Tibial nerve (tissue), 4 donors: ENCODE measurements at places on chromosomes 11 and 22.
A peak's percentile ranks its signal among the peaks of the same experiment; 100 is the strongest.

DNA sequence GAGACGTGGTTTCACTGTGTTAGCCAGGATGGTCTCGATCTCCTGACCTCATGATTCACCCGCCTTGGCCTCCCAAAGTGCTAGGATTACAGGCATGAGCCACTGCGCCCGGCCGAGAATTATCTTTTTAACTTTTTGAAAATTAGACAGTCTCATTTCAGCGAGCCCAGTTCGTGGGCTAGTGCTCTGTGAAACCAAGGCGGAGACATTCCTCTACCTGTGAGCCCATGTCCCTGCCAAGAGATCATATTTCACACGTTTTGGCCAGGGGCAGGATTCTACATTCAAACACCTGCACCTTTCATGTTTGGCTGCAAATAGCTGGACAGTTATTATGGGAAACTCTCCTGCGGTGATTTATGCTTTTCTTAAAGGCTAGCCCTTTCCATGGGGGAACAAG is 60.3 kb downstream of the IRAG1 start:
- H3K27me3 ChIP-seq = no peaks in the 10 kb centered on the region
- peaks cover 3% of the 10 kb centered on the region for H3K4me1 ChIP-seq
- H3K36me3 ChIP-seq = no peaks in the 10 kb centered on the region
- no peak overlapping the region for H3K27ac ChIP-seq

DNA sequence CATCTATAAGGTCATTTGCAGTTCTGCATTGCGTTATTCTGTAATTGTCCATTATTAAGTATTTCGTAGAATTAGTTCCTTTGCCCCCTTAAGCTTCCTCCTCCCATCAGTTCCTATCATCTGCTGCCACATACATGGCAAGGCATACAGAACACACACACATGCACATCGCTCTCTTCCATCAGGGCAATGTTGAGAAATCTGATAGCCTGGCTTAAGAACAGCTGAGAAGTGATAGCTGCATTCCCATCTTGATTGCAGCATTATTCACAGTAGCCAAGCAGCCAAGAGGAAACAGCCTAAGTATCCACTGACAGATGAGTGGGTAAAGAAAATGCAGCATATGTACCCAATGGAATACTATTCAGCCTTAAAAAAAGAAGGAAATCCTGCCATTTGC is 186.8 kb upstream of the CADM1 start:
- no peak for DNase-seq
- H3K36me3 ChIP-seq = no peaks in the 10 kb centered on the region
- no peak overlapping the region for H3K27ac ChIP-seq
- H3K27me3 ChIP-seq = peaks cover 4% of the 10 kb centered on the region

GRCh38 chr11:17280494-17281127 is 4.1 kb downstream of the NUCB2 start:
- H3K4me3 ChIP-seq = no peak overlapping the region
- no peak overlapping the region for H3K27ac ChIP-seq
- no peaks in the 10 kb centered on the region for H3K36me3 ChIP-seq
- DNase-seq = no peak

- no peaks in the 10 kb centered on the region for H3K36me3 ChIP-seq
- no peak for DNase-seq
- no peaks in the 10 kb centered on the region for H3K27me3 ChIP-seq
- no peak overlapping the region for H3K27ac ChIP-seq
- H3K4me3 ChIP-seq = no peak overlapping the region
- no peaks in the 10 kb centered on the region for H3K4me1 ChIP-seq
Measured at GRCh38 chr11:121887569-121887968, 228.4 kb downstream of the BLID start.

DNA sequence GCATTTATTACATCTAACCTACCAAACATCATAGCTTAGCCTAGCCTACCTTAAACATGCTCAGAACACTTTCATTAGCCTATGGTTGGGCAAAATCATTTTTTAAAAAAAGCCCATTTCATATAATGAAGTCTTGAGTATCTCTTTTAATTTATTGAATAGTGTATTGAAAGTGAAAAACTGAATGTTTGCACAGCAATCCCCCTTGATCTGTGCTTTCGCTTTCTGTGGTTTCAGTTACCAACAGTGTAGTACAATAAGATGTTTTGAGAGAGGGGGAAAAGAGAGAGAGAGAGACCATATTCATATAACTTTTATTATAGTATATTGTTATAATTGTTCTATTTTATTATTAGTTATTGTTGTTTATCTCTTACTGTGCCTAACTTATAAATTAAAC is 8.4 kb upstream of the MAP6 start:
- H3K27ac ChIP-seq = no peak overlapping the region
- no peaks in the 10 kb centered on the region for H3K4me1 ChIP-seq
- no peaks in the 10 kb centered on the region for H3K36me3 ChIP-seq
- H3K27me3 ChIP-seq = no peaks in the 10 kb centered on the region
- no peak for DNase-seq

DNA sequence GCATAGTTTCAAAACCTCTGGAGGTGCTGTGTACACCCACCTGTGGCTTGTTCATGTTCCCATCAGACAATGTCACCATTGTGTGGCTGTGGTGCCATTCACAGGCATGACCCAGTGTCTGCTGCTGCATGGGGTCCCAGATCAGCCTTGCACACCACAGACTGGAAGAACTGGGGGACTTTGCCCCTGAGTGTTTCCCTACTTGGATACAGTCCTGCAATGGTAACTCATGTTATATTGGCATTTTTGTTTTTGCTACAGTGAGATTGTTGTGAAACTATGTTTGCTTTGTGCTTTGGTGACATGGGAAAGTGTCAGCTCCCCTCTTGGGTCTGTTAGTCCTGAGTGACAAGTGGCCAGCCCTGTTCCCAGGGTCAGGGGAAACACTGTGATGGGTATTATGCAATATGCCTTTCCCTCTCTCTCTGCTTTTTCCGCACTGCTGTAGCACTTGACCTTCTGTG is 108.8 kb downstream of the NAV2 start:
- no peak overlapping the region for H3K27ac ChIP-seq
- H3K36me3 ChIP-seq = no peaks in the 10 kb centered on the region
- H3K4me1 ChIP-seq = peaks cover 13% of the 10 kb centered on the region

DNA sequence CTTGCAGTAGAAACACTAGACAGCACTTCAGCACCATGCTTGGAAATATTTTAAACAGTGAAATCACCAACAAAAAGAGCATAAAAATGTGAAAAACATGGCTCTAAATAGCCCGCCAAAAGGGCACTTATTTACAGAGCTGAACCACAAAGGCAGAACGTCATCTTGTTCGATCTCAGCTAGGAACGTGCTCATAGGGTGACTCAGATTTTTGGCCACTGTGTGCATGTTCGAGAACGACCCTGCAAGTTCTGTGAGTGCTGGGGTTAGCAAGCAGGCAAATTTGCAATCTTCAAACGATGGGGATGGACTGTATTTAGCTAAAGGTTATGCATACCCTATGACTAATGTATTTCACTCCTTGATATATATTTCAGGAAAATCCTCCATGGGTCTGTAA is 30.6 kb downstream of the OR2AT4 start:
- H3K27ac ChIP-seq = no peak overlapping the region
- no peaks in the 10 kb centered on the region for H3K36me3 ChIP-seq
- no peak overlapping the region for H3K4me3 ChIP-seq
- no peaks in the 10 kb centered on the region for H3K4me1 ChIP-seq

- no peaks in the 10 kb centered on the region for H3K27me3 ChIP-seq
- no peaks in the 10 kb centered on the region for H3K36me3 ChIP-seq
- DNase-seq = no peak
Measured at GRCh38 chr11:1766719-1767398, 3.1 kb upstream of the CTSD start.

- no peak overlapping the region for H3K27ac ChIP-seq
- no peaks in the 10 kb centered on the region for H3K4me1 ChIP-seq
- no peaks in the 10 kb centered on the region for H3K27me3 ChIP-seq
- no peak for DNase-seq
- no peaks in the 10 kb centered on the region for H3K36me3 ChIP-seq
- no peak overlapping the region for H3K4me3 ChIP-seq
Measured at GRCh38 chr22:17451316-17451715, 82.1 kb downstream of the CECR2 start.

- no peak overlapping the region for H3K4me3 ChIP-seq
- no peaks in the 10 kb centered on the region for H3K4me1 ChIP-seq
- DNase-seq = no peak
- H3K27ac ChIP-seq = no peak overlapping the region
- H3K27me3 ChIP-seq = no peaks in the 10 kb centered on the region
Measured at GRCh38 chr11:45062974-45063635, 83.3 kb upstream of the PRDM11 start.

DNA sequence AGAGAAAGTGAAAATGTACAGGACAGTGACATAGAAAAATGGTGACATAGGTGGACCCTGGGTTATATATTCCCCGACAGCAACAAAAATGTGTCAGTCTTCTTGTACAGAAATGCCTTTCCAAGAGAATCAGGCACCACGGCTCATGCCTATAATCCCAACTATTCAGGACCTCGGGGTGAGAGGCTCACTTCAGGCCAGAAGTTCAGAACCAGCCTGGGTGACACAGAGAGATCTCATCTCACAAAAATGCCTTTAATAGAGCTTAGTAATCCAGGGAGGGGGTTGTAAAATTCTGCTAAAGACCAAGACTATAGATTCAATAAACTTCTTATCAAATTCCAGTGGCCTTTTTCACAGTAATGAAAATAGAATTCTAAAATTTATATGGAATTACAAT is 10.7 kb downstream of the ZNF195 start:
- DNase-seq = no peak
- no peaks in the 10 kb centered on the region for H3K4me1 ChIP-seq
- no peak overlapping the region for H3K4me3 ChIP-seq
- peaks cover 95% of the 10 kb centered on the region for H3K36me3 ChIP-seq

DNA sequence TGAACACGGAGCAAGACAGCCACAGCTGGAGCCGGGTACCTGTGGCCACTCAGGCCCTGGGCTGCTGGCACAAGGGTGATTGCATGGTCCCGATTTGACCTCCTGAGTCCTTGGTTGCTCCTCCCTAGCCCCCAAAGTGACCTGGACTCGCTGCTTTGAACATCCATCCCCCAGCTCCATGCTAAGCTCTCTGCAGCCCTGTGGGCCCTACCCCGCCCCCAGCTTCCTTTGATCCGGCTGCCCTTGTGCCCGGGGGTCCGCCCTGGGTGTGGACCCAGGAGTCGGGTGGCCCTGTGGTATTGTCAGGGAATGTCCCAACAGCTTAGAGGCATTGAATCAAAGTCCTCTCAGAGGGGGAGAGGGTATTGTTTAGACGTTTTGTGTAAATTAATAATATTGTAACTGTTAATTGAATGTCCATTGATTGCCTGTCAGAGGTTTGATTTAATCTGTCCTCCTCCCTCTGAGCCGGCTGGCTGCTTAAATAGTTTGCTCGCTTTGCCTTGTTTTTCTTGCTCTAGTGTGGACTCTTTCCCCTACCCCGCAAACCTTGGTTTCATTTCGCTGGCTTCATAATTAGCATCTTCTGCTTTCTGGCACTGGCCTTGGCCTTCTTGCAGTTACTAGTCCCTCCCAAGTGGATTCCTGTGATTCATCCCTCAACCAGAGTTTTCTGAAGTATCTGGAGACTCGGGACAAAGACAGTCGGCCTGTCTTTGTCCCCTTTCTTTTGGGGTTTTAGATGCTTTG is 20.7 kb downstream of the GRIK4 start:
- no peak overlapping the region for H3K27ac ChIP-seq
- no peaks in the 10 kb centered on the region for H3K4me1 ChIP-seq
- H3K27me3 ChIP-seq = no peaks in the 10 kb centered on the region

DNA sequence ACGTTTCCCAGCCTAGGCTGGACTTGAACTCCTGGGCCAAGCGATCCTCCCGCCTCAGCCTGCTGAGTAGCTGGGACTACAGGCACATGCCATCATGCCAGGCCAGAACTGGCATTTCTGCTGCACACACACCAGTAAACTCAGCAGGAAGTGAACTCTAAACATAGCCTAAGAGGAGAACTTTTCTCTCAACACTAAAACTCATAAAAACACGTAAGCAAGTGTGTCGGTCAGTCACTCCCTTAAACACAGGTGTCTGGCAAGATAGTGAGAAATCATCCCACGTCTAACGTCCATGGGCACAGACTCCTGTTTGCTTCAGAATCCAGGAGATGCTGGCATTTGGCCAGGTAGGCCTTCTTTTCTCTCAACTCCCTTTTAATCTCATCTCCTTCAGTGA is 104.8 kb downstream of the RPL27A start:
- DNase-seq = no peak
- H3K27ac ChIP-seq = no peak overlapping the region

DNA sequence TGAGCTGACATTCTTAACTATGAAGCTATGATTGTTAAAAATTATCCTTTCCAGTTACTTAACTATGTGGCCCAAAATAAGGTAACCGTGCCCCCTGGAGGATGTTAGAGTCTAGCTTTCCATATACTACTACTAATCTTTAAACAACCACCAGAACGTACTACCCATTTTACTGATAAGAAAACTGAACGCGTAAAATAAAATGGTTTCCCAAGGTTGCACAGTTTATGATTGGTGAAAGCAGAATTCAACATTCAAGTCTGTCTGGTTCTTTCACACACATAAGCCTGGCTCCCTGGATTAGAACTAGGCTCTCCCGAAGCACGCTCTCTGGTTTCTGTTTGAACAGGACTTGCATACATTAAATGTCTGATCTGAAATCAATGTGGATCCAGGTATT is 437.8 kb upstream of the CCDC90B start:
- peak overlapping the region; percentile 45 for H3K4me3 ChIP-seq
- H3K27ac ChIP-seq = no peak overlapping the region
- no peaks in the 10 kb centered on the region for H3K27me3 ChIP-seq
- H3K4me1 ChIP-seq = no peaks in the 10 kb centered on the region
- no peaks in the 10 kb centered on the region for H3K36me3 ChIP-seq

DNA sequence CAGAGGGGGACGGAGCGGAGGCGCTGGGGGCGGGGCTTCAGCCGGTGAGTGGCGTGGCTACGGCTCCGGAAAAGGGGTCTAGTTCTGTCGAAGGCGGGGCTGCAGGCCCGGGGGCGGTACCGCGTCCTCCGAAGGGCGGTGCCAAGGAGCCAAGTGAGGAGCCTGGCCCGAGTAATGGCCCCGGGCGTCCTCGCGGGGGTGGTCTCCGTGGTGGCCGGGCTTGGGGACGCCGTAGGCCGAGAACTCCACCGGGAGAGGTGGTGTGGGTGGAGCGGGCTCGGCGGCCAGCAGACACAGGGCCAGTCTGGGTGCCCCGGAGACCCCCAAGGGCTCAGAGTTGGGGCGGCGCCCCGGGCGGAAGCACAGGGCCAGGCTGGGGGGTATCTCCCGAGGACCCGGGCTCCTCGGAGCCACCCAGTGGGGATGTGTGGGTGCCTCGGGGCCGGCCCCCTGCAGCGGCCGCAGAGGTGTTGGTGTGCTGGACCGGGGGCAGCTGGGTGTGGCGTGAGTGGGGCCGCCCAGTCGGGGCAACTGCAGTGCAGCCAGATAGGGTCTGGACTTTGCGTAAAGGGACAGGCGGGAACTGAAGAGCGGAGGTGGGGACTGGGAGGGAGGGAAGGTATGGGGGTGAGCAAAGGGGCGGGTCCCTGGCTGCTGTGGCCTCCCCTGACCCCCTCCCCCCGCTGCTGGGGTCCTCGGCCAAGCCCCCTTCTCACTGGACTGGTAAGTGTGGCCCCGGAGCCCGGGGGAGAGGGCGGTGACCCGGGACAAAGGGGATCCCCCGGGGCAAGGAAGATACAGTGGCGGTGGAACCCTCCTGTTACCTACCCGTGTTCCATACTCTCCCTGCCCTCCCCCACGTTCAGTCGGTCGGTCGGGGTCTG is 838 bp downstream of the FKBP2 start:
- H3K4me3 ChIP-seq = peak overlapping the region; percentile 85
- peak overlapping the region; percentile 99 for H3K27ac ChIP-seq
- peaks cover 4% of the 10 kb centered on the region for H3K36me3 ChIP-seq
- H3K27me3 ChIP-seq = no peaks in the 10 kb centered on the region
